ENCODE measurements at places on chromosomes 3 and 15. TPM values are rescaled to one million over a fixed set of nuclear protein-coding genes. Genes with fewer than 3 reads are reported as not detected.

GRCh38 chr3:107953722-107954121 lies 137.1 kb downstream of the CD47 start:
- H3K36me3 ChIP-seq: no peaks in the 10 kb centered on the region
- no peak overlapping the region for H3K4me3 ChIP-seq
- H3K27ac ChIP-seq: no peak overlapping the region
- no peaks in the 10 kb centered on the region for H3K4me1 ChIP-seq

GRCh38 chr15:98455904-98456303 lies 192.4 kb upstream of the IGF1R start:
- peak; percentile 15 for DNase-seq
- H3K27me3 ChIP-seq: peaks cover 7% of the 10 kb centered on the region
- no peak overlapping the region for H3K4me3 ChIP-seq
- H3K27ac ChIP-seq: no peak overlapping the region
- no peaks in the 10 kb centered on the region for H3K4me1 ChIP-seq

DNA sequence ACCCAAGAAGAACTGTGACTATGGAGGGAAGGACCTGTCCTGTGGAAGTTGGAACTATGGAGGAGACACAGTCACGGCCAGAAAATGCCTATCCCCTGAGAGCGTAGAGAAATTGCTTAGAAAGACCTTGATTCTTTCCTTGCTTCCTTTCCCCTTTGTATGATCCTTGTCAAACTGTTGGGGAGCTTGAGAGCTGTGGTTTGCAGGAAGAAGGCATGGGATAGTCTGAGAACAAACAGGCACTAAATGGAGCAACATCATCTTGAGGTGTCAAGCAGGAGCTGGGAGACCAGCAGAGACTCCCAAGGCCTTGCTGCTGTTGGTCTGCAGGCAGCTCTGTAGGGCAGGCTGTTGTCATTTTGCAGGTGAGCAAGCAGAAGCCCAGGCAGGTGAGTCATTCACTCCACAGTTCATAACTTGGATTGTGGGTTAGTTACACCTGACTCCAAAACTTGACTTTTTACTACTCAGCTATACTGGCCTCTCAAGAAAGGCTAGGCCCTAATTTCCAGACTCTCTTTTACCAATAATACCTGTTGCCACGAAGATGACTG lies 298.9 kb downstream of the LRTM1 start:
- no peaks in the 10 kb centered on the region for H3K4me1 ChIP-seq
- H3K36me3 ChIP-seq: no peaks in the 10 kb centered on the region
- peak; percentile 10 for DNase-seq
- H3K4me3 ChIP-seq: no peak overlapping the region
- no peak overlapping the region for H3K27ac ChIP-seq

DNA sequence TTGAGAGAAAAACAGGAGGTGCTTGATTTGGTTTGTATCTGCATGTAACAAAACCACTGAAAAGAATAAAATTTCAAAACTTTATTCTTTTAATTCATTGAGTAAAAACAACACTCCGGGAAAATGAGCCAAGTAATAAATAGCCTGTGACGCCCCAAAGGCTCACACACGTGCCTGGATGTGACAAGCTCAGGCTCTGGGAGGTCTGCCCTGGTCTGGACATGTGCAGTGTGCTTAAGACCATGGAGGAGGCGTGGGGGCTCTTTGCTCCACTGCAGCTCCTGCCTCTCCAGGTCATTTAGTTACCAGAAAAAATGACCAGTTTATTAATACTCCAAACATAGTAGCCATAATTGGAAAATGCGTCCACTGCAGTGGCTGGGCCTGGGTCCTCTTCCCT lies 8.6 kb upstream of the NME9 start:
- H3K4me1 ChIP-seq: no peaks in the 10 kb centered on the region
- no peak for DNase-seq
- H3K36me3 ChIP-seq: no peaks in the 10 kb centered on the region
- no peaks in the 10 kb centered on the region for H3K27me3 ChIP-seq

OXNAD1 gene
- total RNA-seq: 17.6 TPM

DNA sequence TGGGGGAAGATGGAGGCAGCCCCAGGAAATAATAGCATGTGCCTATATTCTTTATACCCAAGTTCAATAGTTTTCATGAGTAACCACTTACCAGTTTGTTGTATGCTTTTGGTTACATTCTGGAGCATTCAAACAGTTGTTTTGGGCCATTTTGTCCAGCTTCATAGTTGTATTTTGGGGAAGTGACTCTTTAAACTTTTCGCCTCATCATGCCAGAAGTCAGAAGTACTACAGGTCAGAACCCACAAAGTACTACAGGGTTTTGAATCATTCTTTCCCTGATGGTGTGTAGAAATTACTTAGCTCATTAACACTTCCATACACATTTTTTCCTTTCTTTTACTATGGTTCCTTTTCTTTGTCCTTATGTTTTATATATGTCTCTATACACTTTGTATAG lies 210.6 kb downstream of the ARPP21 start:
- DNase-seq: no peak
- H3K36me3 ChIP-seq: no peaks in the 10 kb centered on the region
- no peak overlapping the region for H3K4me3 ChIP-seq
